ENCODE measurements at places on chromosomes 1 and 21.

DNA sequence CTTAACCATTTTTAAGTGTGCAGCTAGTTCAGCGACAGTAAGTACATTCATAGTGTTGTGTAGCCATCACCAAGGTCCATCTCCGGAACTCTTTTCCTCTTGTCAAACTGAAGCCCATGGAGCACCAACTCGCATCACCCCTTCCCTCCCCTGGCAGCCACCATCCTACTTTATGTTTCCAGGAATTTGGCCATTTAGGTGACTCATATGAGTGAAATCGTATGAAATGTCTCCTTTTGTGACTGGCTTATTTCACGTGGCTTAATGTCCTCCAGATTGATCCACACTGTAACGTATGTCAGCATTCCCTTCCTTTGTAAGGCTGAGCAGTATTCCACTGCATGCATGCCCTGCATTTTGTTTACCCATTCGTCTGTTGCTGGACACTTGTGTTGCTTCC, 2.5 kb downstream of the COL6A2 start:
- H3K27me3 ChIP-seq: no peaks in the 10 kb centered on the region
- peak overlapping the region; percentile 100 for H3K27ac ChIP-seq
- no peaks in the 10 kb centered on the region for H3K36me3 ChIP-seq
- peak overlapping the region; percentile 81 for H3K4me3 ChIP-seq

DNA sequence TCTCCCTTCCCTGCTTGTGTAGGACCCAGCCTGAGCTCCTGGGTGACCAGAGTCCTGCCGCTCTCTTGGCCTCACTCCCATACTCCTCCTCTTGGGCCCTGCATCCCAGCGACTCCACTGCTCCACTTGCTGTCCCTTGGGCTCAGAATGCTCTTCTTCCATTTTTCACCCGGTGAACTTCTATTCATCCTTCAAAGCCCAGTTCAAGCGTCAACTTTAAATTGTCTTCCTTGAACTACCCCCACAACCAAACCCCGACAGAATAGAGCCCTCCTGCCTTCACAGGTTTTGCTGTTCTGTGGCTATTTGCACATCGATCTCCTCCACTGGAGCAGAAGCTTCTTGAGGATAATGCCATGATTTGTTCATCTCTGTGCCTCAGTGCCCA, 215.4 kb upstream of the EDN2 start:
- no peak for DNase-seq
- H3K4me3 ChIP-seq: no peak overlapping the region
- no peaks in the 10 kb centered on the region for H3K36me3 ChIP-seq
- H3K27ac ChIP-seq: no peak overlapping the region
- H3K27me3 ChIP-seq: no peaks in the 10 kb centered on the region

DNA sequence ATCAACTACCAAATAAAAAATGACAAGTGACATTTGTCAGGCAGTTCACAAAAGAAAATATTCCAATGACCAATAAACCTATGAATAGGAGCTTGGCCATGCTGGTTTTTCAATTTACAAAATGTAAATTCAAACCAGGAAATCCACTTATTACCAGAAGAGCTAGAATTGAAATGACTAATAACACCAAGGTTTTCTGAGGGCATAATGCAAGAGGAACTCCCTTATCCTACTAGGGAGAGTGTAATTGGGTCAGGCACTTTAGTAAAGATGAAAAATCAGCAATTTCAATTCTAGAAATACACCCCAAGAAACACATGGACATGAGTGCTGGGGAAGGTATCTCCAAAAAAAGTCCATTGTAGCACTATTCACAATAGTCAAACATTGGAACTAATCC, 16.7 kb upstream of the TIAM1 start:
- no peak overlapping the region for H3K27ac ChIP-seq
- H3K4me1 ChIP-seq: no peaks in the 10 kb centered on the region
- no peaks in the 10 kb centered on the region for H3K36me3 ChIP-seq
- H3K4me3 ChIP-seq: no peak overlapping the region
- no peaks in the 10 kb centered on the region for H3K27me3 ChIP-seq

GRCh38 chr1:39850606-39851216, 32.6 kb downstream of the TRIT1 start:
- peaks cover 29% of the 10 kb centered on the region for H3K4me1 ChIP-seq
- H3K27me3 ChIP-seq: no peaks in the 10 kb centered on the region
- H3K36me3 ChIP-seq: peaks cover 7% of the 10 kb centered on the region
- no peak for DNase-seq
- no peak overlapping the region for H3K27ac ChIP-seq

GRCh38 chr1:94966033-94966432, 39.1 kb upstream of the CNN3 start:
- H3K27ac ChIP-seq: no peak overlapping the region
- no peak overlapping the region for H3K4me3 ChIP-seq
- H3K4me1 ChIP-seq: peaks cover 13% of the 10 kb centered on the region
- no peaks in the 10 kb centered on the region for H3K36me3 ChIP-seq

GRCh38 chr1:227437495-227438008, 119.3 kb upstream of the CDC42BPA start:
- H3K36me3 ChIP-seq: no peaks in the 10 kb centered on the region
- H3K27me3 ChIP-seq: no peaks in the 10 kb centered on the region
- H3K4me1 ChIP-seq: peaks cover 13% of the 10 kb centered on the region
- DNase-seq: no peak

DNA sequence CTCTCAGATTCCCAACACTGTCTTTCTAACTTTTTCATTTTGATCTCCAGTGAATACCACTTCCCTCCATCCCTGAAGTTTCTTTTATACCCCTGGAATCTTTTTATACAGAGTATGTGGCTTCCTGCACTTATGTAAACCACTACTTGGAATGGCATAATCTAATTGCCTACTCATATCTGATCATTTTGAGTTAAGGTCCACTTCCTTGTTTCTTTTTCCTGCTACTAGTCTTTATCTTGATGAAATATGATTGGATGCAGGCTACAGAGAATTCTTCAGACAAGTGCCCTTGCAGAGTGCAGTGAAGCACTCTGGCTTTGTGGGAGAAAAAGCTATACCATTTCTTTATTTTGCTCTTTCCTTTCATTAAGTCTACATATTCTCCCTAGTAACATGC, 325.3 kb upstream of the ADAMTS5 start:
- no peak overlapping the region for H3K4me3 ChIP-seq
- H3K27ac ChIP-seq: no peak overlapping the region
- no peaks in the 10 kb centered on the region for H3K4me1 ChIP-seq
- no peaks in the 10 kb centered on the region for H3K27me3 ChIP-seq
- no peaks in the 10 kb centered on the region for H3K36me3 ChIP-seq
- DNase-seq: no peak
